ENCODE measurements at places on chromosomes 1 and 21.

- DNase-seq = no peak
Observed at GRCh38 chr1:167551362-167551761, 2.2 kb downstream of the CREG1 start.

DNA sequence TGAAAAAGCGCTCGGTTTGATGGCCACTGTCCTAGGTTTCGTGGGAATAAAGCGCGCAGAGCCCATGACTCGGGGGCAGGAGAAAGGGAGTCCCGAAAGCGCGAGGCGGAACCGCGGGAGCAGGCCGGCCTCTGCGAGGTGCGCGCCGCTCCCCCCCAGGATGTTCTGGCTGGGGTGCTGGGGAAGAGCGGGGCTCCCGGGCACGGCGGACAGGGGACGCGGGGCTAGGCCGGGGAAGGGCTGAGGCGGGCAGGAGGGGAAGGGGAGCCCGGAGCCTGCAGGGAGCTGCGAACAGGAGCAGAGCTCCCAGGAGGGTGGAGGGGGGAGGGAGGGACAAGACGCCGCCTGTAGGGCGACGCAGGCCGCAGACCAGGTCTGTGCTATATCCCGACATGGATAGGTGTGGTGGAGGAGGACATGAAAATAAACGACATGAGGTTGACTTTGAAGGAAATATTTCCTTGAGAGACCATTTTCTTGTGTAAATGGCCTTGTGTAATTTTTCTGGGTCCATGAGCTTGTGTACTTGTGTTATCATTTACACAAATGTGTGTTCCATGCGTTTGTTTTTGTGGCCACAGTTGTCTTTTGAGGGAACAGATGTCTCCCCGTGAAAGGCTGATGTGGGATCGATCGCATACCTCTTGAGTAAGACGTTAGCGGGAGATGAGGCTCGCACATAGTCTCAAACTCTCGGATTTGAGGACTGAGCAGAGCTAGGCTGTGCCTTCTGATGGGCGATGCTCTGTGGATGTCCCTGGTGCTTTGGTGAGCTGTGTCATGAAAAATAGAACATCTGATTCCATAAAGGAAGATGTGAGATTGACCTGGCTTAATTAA, 1.3 kb downstream of the PCNT start:
- DNase-seq = peak; percentile 48

GRCh38 chr1:214525535-214526019, 25.8 kb downstream of the PTPN14 start:
- no peak for DNase-seq

GRCh38 chr1:198699167-198700015, 60.6 kb downstream of the PTPRC start:
- no peak for DNase-seq

GRCh38 chr1:79353224-79353623, 346.7 kb upstream of the ADGRL4 start:
- DNase-seq = no peak

DNA sequence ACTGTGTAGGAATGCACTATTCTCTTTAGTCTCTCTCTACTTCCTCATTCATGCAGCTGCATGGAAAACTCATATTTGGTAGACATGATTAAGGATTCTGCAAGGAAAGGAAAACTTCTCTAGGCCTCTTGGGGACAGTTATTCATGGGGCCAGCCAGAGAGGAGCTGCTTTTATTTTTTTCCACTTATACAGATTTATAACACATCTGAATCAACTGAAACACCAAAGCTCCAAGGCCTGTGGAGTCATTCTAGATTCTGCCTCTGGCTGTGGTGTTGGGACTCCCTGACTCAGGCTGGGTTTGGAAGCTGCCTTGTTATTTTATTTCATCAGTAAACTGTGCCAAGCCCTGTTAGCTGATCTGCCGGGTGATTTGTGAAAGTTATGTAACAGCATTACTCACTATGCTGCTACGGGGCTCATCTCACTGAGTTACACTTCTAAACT, 83.9 kb upstream of the EDEM3 start:
- DNase-seq = peak; percentile 88

DNA sequence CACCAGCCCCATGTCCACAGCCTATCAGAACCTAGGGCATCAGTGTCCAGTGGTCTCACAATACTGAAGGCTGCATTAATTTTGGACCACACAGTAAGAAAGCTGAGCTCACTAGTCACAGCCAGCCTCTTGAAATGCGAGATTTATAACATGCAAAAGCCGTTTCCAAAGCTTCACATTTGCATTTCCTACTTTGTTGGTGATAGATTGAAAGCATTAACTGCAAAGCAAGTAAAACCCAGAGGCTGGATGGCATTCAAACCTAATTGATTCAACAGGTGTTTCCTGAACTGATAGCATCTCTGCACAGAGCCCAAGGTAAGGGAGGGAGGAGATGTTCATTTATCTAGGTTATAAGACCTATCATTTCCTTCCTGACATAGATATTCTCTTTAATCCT, 410.1 kb downstream of the OMA1 start:
- DNase-seq = no peak

GRCh38 chr1:192489748-192490147, 85.8 kb upstream of the RGS1 start:
- DNase-seq = peak; percentile 74

GRCh38 chr1:94094469-94095111, 26.4 kb downstream of the ABCA4 start:
- peak; percentile 78 for DNase-seq

DNA sequence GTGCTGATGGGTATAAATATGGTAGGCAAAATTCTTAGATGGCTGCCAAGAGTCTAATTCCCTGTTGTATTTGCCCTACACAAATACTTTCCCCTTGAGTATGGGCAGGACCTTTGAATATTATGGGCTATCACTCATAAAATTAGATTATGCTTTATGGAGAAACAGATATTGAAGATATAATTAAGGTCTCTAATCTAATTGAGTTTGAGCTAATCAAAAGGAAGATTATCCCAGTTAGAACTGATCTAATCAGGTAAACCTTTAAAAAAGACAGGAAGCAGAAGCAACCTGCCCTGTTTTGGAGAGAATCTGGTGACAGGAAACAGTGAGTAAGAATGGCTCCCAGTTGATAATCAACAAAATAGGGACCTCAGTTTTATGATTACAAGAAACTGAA, 609.0 kb upstream of the PRMT6 start:
- DNase-seq = no peak

GRCh38 chr1:79304131-79304530, 297.6 kb upstream of the ADGRL4 start:
- DNase-seq = no peak

GRCh38 chr1:197170538-197170937, 24.1 kb upstream of the ASPM start:
- DNase-seq = no peak

GRCh38 chr21:16186742-16187141, 457.0 kb downstream of the USP25 start:
- DNase-seq = no peak

DNA sequence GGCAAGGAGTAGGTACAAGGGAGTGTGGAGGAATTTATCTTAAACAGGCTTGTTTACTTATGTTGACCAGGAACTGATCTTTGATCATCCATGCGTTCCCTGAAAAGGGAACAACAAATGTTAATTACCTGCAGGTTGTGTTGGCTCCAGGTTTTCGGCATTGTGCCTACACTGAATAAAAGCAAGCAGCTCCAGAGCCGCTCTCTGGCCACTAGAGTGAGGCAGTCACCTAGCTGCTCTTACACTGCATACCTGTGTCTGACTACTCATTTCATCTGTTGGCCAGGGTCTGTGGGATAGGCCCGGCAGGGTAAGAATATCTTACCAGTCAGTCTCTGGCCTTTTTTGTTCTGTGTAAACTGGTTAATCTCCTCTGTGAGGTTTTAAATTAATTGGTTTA, 183.6 kb downstream of the HFM1 start:
- no peak for DNase-seq

GRCh38 chr1:1171546-1172340, 1.9 kb upstream of the TTLL10 start:
- DNase-seq = no peak

- no peak for DNase-seq
Observed at GRCh38 chr1:240739754-240740153, 127.8 kb upstream of the GREM2 start.

GRCh38 chr1:35453031-35453430, 104.2 kb downstream of the KIAA0319L start:
- DNase-seq = no peak

DNA sequence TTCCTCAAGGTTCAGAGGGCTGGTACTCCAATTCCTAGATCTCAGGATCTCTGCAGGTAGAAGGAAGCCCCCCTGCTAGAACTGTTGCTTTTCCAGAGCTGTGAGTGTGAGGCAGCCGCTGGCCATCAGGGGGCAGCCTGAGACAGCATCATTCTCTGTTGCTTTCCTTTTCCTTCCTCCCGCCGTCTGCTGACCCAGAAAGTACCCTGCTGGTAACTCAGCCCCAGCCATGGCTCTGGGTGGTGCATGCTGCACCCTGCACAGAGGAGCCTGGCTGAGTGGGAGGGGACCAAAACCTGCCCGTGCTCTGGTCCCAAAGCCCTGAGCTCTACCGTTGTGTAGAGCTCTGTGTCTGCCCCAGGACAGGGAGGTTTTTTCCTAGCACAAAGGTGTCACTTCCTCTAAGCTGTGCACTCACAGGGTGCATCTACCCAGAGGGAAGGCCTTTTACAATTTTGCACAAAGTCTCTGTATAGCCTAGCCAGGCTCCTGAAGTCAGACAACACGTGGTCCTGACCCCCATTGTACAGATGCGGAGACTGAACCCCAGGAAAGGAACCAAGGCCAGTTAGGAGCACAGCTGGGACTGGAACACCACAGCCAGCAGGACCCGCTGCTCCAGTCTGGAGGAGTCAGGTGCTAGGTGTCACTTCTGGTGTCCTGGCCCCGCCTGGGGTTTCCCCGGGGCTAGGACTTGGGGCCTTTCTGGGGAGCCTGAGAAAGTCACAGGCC, 5.6 kb upstream of the FAM131C start:
- DNase-seq = peak; percentile 85

DNA sequence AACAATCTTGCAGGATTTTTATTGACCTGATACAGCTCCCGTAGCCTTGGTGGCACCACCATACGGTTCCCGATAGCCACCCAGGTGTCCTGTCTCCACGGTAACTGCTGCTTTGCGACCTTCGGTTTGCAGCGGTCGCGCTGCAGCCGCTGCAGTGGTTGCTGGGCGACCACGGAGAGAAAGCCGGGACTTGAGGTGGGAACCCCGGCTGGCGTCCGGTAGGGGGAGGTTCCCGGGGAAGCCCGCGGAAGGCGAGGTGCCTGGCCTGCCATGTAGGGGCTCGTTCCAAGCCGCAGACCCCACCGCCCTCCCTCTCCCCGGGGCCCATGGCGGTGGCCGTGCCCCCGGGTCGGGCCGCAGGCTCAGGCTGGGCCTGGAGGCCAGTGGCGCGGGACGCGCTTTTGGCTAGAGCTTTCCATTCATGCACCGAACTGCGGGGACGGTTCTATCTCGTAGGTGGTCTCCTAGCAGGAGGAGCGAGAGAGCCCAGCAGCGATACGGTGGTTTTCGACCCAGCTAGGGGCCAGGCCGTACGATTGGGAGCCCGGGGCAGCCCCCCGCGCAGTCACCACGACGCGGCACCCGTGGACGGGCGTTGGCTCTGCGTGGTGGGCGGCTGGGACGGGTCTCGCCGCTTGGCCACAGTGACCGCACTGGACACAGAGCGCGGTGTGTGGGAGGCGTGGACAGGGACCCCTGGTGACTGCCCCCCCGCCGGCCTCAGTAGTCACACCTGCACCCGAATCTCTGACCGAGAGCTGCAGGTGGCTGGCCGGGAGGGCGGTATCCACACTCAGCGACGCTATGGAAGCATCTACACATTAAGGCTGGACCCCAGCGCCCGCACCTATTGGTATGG, at the start of gene KLHDC9:
Gene KLHDC9, plus strand, starts transcription at position 152 of the 859 bp plus-strand sequence. Its CDS starts 175 bp downstream, at position 327.
- peak; percentile 83 for DNase-seq

DNA sequence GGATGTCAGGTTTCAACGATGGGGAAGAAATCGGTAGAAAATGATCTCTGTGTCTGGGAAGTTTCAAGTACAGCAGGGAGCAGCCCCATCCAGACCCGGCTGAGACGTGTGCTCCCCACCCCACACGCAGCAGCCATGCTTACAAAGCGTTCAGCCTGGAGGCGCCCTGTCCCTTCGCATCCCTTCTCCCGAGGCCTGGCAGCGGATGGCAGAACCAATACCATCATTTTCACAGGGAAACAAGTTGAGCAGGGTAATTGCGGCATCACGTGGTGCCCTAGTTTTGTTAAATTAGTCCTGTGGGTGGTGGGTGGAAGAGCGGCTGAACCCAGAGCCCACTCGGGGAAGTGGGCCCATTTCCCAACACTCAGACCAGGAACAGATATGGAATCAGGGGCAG, 23.9 kb downstream of the KCNAB2 start:
- no peak for DNase-seq
